ENCODE measurements at places on chromosomes 1 and 21. TPM values are rescaled to one million over a fixed set of nuclear protein-coding genes. Genes with fewer than 3 reads are reported as not detected.

Gene NBPF20
- polyA plus RNA-seq = 0.09 TPM

Gene PLA2G2F
- polyA plus RNA-seq = not detected

Gene HTR6
- polyA plus RNA-seq = not detected

Gene RPF1
- polyA plus RNA-seq = 88.5 TPM

Gene CXADR
- not detected for polyA plus RNA-seq

Gene CD5L
- not detected for polyA plus RNA-seq

Gene LZIC
- 44.9 TPM for polyA plus RNA-seq

Gene FCRL2
- not detected for polyA plus RNA-seq

Gene LCE3D
- not detected for polyA plus RNA-seq

Gene RGS4
- not detected for polyA plus RNA-seq
